ENCODE measurements at places on chromosomes 2 and 18.

GRCh38 chr2:76073992-76074604 is 363.4 kb upstream of the GCFC2 start:
- no peak for DNase-seq

GRCh38 chr2:185665251-185665814 is 73.3 kb upstream of the FSIP2 start:
- no peak for DNase-seq

GRCh38 chr18:51211552-51211951 is 14.1 kb upstream of the MEX3C start:
- peak; percentile 84 for DNase-seq

DNA sequence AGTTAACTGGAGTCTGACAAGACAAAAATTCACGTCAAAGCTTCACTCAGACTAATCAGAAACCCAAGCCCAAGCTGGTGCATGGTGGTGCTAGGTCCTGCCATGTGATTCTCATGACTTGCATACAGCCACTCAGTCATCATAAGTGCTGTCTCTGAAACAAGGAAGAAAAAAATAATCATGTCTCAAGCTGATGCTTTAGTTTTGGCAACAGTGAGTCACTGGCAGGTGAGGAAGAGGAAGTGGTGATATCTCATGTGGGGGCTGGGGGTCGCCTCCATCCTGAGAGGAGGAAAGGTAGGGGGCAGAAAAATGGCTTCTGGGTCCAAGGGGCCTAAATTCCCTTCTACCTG is 136.3 kb downstream of the TMEM163 start:
- DNase-seq: no peak

DNA sequence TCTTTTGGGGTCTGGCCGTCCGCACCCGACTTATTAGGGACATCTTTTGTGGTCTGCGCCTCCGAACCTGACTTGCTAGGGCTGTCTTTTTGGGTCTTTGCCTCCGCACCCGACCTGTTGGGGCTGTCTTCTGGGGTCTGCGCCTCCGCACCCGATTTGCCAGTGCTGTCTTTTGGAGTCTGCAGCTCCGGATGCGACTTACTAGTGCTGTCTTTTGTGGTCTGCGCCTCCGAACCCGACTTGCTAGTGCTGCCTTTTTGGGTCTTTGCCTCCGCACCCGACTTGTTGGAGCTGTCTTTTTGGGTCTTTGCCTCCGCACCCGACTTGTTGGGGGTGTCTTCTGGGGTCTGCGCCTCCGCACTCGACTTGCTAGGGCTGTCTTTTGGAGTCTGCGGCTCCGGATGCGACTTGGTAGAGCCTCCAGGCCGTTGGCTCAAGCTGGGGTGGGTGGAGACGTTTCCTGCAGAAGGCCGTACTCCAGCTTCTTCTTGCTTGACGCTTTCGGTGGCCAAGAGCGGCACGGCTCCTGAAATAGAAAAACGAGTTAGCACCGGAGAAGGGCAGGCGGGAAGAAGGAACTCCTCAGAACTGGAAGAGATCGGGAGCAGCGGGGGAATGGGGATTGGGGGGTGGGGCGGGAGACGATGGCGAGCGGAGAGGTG is 498 bp downstream of the TGOLN2 start:
- DNase-seq: peak; percentile 54

- DNase-seq: no peak
These were observed 449.1 kb downstream of the PIK3C3 start for GRCh38 chr18:42404151-42404550.

DNA sequence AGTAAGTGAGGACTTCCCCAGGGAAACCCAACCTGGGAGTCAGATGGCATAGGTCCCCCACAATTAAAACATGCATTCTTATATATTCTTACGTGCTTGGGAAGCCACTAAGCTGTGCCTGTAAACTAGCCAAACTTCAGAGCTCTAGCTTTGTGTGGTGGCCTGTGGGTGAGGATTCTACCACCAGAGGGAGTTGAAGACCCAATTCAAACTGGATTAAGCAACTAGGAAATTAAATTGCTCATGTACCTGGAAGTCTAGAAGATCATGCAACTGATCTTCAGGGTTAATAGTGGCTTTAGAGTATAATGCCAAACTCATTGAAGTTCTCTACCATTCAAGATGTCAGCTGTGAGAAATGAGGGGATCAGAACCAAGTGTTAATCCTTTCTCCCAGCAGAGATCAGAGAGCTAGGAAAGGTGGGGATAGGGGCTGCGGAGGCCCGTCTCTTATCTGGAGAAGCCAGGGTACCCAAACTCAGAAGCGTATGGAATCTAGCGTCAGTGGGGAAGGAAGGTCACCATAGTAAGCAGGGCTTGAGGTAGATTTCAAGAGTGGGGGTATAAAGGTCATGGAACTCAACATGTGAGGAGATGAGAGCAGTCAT is 53.2 kb upstream of the CCDC85A start:
- peak; percentile 43 for DNase-seq
